ENCODE measurements at places on chromosomes 4 and X.

- no peak for DNase-seq
Observed at GRCh38 chr4:40244606-40245005, 47.8 kb downstream of the RHOH start.

DNA sequence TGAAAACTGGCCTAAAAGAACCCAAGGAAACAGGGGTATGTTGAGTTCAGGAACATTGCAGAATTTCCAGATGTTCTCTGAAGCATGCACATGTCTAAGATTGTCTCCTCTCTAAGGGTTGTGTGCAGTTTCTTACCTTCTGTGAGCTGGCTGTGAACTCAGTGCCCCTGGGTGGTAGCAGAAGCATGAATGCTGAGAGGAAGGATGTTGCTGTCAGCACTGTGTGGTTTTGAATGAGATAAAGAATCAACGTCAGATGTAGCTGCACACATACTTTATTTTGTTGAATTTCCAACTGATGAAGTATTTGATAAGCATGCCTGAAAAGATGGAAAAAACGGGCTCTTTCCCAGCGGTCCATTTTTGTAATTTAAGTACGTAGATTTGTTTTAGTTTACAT is 23.8 kb upstream of the CD38 start:
- no peak for DNase-seq

DNA sequence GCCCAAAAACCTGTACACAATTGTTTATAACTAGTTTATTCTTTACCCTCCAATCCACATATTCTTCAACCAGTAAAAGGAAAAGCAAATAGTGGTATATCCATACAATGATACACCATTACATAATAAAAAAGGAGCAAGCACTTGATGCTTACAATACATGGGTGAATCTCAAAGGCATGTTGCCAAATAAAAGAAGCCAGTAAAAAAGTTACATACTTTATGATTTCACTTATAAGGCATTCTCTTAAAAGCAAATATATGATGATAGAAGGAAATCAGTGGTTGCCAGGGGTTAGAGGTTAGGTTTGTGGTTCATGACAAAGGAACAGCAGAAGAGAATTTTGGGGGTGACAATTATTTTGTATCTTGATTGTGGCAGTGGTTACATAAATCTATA is 896.1 kb upstream of the LCORL start:
- DNase-seq = no peak

DNA sequence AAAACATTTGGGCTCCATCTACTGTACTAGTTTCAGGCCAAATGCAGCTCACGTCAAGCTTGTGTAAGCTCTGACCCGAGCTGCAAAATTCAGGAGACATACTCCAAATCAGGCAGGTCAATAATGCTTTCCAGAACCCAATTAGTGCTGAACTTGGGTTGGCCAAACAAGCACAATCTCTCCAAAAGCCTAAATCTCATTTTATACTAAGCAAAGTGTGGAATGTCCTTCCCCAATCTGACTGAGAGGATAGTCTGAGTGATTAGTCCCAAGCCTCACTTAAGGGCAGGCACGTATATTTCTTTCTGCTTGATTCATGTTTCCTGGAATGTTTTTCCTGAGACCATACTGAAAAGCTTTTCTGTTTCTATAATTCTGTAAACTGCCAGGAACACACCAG is 79.9 kb downstream of the NKX6-1 start:
- DNase-seq = no peak

DNA sequence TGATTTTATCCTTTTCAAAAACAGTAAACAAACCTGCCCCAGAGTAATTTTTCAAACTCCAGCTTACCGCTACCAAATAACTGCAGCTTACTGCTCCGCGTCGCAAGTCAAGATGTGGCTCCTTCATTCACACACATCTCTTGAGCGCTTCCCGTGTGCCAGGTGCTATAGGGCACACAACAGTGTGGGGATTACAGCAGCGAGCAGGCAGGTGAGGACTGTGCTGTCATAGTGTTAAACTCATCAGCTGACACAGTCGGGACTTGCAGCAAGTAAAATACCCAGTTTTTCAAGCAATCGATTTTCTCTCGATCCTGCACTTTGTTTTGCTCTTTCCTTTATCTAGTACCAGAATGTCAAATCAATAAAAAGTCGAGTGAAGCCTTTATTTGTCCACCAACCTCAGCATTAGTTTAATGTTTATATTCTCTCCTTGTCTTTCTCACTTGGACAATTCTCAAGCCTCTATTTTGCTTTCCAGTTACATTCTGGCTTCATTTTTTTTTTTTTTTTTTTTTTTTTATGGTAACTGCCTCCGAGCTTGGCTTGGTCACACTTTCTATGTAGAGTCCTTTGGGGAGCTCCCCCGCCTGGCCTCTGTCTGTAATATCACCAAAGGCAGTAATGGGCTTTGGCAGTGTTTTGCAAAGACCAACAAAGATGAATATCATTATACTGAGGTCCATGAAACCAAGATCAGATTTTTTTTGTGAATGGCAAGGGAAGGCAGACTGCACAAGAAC is 8.3 kb upstream of the ASB5 start:
- DNase-seq = no peak

DNA sequence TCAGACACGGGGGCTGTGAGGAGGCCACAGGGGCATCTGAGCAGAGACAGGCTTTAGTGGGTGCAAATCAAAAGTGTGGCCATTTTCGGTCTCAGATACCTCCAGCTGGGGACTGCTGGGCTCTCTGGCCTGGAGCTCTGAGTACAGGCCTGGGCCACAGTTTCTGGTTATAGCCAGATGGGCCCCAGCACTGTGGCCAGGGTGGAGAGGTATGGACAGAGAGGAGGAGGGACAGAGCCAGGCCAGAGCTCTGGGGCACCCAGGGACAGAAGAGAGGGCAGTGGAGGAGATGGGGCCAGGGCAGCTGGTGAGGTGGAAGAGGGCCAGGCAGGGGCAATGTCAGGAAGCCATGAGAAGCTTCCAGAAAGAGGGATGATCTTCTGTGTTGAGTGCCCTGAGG is 20.1 kb downstream of the CCNQ start:
- no peak for DNase-seq

DNA sequence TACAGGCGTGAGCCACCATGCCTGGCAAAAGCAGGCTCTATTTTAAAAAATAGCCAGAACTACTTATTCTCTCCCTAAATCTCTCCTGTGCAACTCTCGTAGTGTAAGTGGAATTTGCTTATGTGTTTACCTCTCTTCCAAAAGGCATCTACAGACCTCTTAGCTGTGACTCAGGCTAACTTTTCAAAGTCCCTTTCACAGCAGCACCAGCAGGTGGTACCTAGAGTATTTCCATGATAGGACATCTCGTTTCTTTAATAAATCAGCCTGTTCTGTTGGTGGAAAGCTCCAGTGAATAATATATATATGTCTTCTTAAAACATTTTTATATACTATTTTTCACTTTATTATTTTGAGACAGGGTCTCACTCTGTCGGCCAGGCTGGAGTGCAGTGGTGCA is 89.0 kb downstream of the NSUN7 start:
- DNase-seq = no peak

GRCh38 chr4:121139533-121140222 is 24.4 kb downstream of the TNIP3 start:
- peak; percentile 50 for DNase-seq

GRCh38 chrX:39690541-39691415 is 407.0 kb downstream of the BCOR start:
- DNase-seq = no peak

DNA sequence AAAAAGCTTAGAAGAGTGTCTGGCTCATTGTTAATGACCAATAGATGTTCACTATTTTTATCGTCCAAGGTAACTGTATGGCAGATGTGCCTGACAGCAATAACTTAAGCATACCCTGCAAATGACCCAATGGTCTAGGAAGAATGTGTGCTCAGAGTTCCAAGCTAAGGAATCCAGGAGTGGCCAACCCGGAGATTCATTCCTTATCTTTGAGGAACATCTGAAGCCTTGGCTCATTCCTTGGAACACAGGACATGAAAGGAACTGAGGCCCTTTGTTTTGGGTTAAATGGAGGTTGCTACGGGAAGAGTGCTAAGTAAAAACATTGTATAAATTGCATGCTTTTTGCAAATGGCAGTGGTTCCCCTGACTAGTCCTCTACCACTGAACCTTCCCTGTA is 38.9 kb upstream of the EFNB1 start:
- no peak for DNase-seq

- no peak for DNase-seq
Observed at GRCh38 chr4:74555231-74555630, 110.3 kb downstream of the AREG start.

DNA sequence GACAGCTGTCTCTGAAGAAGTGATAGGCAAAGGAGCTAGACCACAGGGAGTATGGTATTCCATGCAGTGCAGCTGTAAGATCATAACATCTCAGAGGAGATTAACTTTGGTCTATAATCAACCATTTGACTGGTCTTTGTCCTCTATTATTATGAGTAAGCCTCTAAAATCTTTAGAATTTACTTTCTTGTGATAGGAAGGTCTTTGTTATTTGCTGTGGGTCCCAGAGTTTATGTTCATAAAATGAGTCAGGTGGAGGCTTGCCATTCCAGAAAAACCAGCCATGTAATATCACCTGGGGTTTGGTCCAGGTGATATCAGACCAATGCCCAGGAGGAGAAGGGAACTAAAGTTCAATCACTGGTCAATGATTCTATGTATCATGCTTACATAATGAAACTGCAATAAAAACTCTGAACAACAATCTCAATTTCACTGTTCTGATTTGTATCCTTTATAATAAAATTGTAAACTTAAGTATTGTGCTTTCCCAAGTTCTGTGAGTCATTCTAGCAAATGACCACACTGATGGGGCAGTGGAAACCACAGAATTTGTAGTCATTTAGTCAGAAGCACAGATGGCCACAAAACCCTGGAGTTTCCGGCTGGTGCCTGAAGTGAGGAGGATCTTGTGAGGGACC is 239.6 kb upstream of the TRAM1L1 start:
- DNase-seq = no peak

DNA sequence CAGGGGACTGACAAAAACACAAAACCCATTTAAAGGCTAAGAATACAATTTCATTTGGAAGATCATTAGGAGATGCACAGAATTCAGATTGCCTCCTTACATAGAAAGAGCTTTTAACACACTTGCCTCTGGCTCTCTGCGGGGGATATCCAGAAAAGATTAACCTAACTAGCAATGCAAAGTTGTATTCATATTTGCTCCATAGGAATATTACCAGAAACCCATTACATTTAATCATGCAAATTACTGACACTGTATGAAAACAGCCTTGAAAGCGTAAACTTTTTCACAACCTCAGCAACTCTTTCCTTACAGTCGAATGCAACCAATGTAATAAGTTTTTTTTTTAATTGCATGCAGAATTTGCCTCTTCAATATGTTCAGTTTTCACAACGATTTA is 1087.3 kb upstream of the PRKX start:
- DNase-seq = no peak

GRCh38 chrX:40104985-40105834 is 7.5 kb upstream of the BCOR start:
- no peak for DNase-seq

DNA sequence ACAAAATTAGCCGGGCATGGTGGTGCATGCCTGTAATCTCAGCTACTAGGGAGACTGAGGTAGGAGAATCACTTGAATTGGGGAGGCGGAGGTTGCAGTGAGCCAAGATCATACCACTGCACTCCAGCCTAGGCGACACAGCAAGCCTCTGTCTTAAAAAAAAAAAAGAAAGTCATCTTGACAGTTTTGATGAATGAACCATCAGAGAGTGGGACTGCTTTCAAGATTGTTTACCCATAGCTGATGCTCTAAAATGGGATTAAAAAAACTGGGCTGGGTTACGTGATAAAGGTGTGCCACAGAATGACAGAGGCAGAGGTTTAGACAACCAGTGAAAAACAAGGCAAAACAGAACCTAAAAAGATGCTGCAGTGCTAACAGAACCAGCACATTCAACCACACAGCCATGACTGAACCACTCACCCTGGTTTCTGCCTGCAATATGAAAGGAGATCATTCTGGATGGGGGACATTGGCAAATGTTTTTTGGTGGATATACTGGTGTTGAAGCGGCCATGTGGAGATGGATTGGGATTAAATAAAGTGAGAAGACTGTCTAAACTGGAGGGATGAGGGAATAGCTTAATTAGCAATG is 22.2 kb downstream of the GPAT3 start:
- no peak for DNase-seq

- no peak for DNase-seq
Observed at GRCh38 chrX:12581546-12581945, 209.7 kb upstream of the PRPS2 start.

DNA sequence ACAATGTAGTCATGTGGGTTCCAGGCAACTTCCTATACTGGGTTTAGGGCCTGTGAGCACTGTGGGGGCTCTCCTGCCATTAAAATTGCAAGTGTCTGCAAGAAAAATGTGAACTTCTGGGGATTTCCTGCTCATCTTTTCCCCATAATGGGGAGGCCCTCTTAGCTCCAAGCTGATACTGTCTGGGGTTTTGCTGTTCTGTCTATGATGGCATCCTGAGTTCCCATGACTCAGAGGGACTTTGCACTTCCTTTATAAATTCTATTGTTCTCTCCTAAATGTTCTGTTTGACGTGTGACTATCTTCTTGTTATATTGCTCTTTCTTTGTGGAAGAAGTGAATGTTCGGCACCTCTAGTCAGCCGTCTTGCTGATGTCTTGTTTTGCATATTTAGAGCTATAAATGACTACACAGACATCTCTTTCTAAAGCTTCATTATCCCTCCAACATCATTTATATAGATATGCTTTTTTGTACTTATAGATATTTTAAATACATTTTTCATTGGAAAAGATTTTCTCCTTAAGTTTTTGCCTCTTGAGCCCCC is 465.8 kb downstream of the NAF1 start:
- DNase-seq = no peak

DNA sequence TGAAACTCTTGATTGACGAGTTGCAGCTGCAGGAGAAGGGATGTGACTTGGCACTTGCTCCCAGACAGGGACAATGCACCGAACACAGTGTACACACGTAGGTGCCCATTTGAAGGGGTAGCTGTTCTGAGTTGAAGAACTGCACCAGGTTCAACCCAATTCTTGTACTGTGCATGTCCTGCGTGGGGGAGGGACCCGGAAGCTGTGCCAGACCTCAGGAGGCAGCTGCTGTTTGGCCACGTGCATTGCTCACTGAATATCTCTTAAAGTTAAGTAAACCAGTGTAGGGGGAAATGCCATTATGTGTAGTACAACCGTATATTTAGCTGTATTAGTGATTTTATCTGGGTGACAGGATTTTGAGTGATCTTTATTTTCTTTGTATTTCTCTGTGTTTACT is 12.0 kb upstream of the RBBP7 start:
- DNase-seq = no peak

- DNase-seq = no peak
Observed at GRCh38 chr4:98935633-98936032, 6.7 kb upstream of the EIF4E start.

DNA sequence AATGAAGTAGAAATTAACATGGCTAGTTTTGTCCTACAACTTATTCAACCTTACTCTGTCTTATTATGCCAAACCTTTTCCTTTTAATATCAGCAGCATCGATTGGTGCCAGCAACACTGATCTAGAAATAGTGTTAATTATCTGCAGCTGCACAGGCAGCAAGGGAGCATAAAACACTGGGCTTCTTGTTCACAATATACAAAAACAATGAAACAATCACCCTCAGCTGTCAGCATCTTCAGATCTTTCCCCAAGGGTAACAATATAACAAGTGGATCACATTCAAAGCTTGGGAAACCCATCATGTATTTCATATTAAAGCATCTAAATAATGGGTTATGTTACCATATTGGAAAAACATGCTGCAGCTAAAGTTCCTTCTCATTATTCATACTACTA is 238.1 kb downstream of the SPOCK3 start:
- DNase-seq = no peak
